RPMI8226 (cell line): ENCODE measurements at places on chromosomes 11 and 22.
A peak's percentile ranks its signal among the peaks of the same experiment; 100 is the strongest.

DNA sequence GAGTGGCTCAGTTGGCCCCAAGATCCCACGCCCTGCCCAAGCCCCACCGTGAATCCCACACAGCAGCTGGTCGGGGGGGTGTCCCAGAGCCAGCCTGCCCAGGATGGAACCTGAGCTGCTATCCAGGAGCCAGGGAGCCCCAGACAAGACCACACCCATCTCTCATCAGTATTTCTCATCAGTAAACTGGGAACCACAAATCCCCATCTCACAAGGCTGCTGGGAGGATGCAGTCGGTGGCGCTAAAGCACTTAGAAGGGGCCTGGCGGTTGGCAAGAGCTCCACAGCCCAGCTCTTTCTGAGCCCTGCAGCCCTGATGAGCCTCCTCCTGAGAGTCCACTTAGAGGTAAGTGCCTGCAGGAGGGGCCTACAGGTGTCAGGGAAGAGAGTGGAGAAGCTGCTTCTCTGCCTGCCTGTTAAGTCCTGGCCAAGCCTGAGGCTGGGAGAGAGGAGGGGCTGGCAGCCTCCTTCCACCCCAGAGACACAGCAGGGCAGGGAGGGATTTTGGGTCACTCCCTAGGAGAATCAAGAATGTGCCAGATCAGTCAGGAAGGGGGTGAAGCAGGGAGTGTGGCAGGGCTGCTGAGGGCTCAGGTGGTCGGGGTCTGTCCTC is 6.1 kb downstream of the FADS3 start:
- no peak for DNase-seq

- no peak for DNase-seq
These were observed 725.1 kb downstream of the NTM start for GRCh38 chr11:132095230-132096131.

DNA sequence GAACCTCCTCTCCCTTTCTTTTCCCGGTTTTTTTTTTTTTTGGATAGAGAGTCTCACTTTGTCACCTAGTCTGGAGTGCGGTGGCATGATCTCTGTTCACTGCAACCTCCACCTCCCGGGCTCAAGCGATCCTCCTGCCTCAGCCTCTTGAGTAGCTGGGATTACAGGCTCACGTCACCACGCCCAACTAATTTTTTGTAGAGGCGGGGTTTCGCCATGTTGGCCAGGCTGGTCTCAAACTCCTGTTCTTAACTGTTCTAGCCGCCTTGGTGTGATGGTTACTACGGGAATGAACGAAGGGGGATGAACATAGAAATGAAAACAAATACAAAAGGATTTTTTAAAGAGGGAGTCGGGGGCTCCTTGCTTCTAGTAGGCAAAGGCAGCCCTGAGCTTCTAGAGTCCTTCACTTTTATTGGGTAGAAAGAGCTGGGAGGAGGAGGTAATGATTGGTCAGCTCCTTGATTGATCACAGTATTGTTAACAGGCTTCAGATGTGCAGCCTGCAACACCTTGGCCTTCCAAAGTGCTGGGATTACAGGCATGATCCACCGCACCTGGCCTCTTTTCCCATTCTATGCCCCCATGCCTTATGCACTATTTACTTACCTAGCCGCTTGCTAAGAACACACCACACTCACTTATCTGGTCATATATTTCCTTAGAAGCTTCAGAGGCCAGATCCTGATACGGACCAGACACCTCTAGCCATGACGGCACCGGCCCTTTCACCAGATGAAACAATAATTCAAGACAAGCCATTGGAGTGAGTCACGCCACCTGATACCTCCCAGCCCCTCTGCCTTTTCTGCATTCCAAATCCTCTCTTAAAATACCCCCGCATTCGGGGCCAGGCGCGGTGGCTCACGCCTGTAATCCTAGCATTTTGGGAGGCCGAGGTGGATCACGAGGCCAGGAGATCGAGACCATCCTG is 20.7 kb downstream of the SUSD2 start:
- no peak for DNase-seq

GRCh38 chr22:33823552-33823951 is 96.7 kb downstream of the LARGE1 start:
- DNase-seq = no peak

GRCh38 chr22:17318817-17319216 is 50.4 kb upstream of the CECR2 start:
- no peak for DNase-seq

- no peak for DNase-seq
These were observed 214.3 kb downstream of the LRRC4C start for GRCh38 chr11:41245184-41245583.

GRCh38 chr11:122304973-122305372 is 189.0 kb upstream of the BLID start:
- no peak for DNase-seq

- no peak for DNase-seq
These were observed 94.4 kb upstream of the LMO1 start for GRCh38 chr11:8357891-8358566.

GRCh38 chr22:39872548-39872947 is 21.0 kb downstream of the ENTHD1 start:
- no peak for DNase-seq

- DNase-seq = no peak
These were observed 15.7 kb downstream of the GRIK4 start for GRCh38 chr11:120527111-120527761.

DNA sequence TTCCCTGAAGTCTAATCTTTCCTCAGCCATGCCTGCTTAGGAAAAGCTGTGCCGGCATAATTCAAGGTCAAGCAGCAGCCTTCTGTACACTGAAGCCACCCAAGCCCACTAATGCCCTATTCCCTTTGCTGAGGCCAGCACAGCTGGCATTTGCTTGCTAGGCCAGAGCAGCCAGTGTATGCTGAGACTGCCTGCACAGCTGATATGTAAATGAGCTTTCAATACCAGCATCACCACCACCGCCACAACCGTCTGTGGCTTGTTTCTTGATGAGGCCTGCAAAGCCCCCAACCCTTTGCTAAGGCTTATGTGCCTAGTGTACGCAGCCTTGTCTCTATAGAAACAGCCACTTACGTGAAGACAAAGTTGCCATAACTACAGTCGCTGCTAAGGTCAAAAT is 56.3 kb upstream of the TNRC6B start:
- no peak for DNase-seq

DNA sequence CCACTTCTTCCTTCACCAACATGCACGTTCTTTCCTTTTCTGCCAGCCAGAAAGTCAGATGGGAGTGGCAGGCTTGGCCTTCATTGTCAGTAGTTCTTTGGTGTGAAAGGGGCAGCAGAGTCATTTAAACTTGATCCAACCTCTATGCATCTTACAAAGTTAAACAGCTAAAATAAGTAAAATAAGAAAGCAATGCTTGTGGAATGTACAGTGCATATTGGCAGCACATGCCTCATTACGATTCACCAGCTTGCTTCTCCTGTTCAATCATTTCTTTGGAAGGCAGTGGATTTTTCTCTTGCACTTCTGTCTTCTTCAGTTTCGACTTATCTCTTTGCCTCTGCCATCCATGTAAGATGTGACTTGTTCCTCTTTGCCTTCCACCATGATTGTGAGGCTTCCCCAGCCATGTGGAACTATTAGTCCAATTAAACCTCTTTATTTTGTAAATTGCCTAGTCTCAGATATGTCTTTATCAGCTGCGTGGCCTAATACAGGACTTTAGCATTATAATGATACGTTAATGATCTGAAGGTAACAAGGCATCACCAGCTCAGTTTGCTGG is 14.8 kb downstream of the LGALS12 start:
- no peak for DNase-seq

GRCh38 chr11:9066433-9066925 is 24.9 kb downstream of the SCUBE2 start:
- DNase-seq = no peak

DNA sequence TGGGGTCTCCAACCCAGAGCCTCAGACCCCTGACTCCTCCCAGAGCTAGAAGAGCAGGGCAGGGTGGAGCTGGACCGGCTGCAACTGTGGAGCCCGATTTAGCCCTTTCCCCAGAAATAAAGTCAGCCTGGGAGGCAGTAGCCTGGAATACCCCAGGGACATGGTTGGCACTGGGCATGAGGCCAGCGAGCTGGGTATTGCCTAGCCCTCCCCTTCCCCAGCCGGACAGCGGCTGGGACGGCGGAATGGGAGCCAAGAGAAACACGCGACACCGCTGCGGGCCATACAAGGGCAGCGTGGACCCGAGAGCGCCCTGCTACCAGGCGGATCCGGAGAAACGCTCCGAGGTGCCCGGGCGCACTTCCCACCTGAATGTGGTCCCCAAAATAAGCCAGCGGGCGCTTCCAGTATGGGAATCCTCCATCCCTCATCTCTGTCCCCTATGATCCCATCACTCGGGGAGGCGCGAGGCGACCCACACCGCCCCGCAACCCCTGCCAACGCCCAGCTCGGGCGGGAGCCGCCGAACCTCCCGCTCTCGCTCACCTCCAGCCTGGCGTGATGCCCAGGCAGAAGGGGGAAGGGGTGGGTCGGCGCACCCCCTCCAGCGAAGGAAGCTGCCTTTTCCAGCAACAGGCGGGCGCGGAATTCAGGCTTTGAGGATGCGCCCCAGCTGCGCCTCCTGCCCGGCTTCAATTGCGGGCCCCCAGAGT is 758 bp downstream of the MCAM start:
- DNase-seq = peak; percentile 73

DNA sequence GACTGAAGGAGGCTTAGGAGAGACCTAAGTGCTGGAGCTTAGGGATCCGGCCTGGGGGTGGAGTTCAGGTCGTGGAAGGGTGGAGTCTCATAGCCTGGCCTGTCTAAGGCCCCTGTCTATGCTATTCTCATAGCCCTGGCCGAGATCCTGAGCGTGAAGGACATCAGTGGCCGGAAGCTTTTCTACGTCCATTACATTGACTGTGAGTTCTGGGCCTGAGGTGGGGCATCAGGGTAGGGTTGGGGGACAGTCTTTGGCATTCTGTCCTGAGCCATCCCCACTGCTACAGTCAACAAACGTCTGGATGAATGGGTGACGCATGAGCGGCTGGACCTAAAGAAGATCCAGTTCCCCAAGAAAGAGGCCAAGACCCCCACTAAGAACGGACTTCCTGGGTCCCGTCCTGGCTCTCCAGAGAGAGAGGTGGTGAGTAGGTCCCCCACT is 603 bp downstream of the KAT5 start:
- no peak for DNase-seq

DNA sequence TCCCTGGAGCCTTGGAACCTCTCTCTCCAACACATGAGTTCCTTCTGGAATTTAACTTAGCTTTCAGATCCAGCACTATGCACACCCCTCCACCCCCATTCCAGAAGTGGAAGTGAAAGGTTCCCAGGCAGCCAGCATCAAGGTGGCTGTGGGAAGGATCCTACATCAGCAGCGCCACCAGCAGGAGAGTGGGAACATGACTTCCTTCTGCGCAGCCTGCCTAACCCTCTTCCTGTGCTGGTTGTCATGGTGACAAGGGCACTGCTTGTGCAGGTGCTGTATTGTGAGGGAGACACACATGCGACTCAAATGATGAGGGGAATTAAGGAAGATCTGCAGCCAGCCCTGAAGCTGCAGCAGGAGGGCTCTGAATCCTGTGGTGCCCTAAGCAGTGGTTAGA is 904.5 kb upstream of the API5 start:
- DNase-seq = peak; percentile 65

- DNase-seq = no peak
These were observed 256.0 kb upstream of the SESN3 start for GRCh38 chr11:95486979-95487378.

GRCh38 chr22:44130076-44130711 is 50.5 kb upstream of the PARVG start:
- DNase-seq = no peak

DNA sequence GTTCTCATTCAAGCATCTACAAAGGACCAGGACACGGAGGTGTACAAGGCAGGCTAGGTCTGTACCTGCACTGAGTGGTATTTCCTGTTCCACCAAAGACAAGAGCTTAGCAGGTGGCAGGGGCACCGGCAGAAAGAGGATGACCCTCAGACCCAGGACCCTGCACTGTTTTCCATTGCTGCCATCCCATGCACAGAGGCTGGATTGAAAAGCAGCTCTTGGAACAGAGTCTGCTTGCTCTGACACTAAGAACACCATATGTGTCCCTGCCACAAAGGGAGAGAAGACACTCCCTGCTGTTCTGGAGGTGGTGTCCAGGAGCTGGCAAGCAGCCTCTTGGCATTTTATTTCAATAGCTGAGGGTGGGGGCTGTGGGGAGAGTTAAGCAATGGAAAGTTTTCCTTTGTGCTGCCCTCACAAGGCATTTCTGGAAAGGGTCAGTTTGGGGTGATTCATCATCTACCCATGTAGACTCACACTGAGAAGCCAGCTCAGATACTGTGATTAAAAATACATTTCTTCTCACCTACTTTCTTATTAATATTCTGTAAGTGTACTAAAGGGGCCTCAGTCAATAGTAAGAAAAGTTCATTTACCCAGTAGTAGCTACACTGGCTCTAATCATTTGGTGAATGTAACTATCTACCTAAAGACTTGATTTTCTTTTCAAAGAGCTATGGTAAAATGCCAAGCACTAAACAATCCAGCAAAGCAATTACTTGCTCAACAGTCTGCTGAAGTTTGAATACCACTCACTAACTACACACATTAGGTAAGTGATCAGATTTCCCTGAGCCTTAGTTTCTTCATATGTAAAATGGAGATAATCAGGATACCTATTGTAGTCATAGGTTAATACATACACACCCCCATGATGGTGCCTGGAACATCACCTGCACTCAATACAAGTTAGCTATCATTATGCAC is 55.2 kb downstream of the SLC1A2 start:
- DNase-seq = no peak

DNA sequence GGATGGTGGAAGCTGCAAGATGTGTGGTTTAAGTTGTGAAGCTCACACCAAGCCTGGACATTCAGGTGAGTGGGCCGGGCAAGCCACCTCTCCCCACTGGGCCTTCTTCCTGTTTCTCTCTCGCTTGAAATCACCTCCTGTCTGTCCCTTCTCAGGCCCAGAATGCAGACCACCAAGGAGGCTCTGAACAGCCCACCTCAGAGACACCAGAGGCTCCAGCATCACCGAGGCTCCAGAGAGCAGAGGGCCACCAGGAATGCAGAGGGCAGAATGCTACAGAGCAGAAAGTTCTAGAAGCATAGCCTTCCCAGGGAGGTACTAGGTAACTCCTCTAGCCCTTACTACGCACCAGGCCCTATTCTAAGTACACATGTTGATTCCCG is 14.8 kb upstream of the IL2RB start:
- DNase-seq = no peak

DNA sequence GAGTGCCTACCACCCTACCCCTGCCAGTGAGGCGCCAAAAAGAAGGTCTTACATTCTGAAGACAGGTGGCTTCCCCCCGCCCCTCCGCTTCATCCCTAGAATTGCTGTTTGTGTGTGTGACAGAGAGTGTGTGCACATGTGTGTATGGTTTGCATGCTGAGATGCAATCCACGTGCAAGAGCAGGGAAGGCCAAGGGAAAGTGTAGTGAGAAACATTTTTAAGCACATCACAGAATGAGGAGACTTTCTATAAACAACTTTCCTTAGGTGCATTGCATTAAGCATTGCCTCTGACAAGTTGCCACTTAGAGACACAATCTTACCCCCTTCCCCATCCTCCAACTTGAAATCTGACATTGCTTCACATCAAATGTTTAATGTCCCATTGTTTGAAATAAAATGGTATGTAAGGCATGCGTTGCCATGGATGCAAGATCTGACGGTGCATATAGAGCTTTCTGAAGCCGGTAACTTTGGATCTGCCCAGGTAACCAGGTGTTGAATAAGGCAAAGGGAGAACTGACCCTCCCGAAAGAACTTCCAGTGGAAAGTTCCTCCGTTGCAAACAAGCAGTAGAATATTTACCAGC is 21.4 kb downstream of the FJX1 start:
- DNase-seq = no peak

GRCh38 chr11:132357811-132358572 is 987.6 kb downstream of the NTM start:
- DNase-seq = peak; percentile 80

- no peak for DNase-seq
These were observed 23.7 kb downstream of the NCF4 start for GRCh38 chr22:36884349-36885158.

- no peak for DNase-seq
These were observed 8.4 kb upstream of the HDHD5 start for GRCh38 chr22:17167486-17167885.
